ENCODE measurements at places on chromosomes 11 and 22.
A peak's percentile ranks its signal among the peaks of the same experiment; 100 is the strongest.

- DNase-seq, result peak; percentile 99
Measured at GRCh38 chr11:109971184-109971523, 122.0 kb upstream of the ZC3H12C start.

- no peak for DNase-seq
Measured at GRCh38 chr11:108694846-108695245, 30.0 kb downstream of the DDX10 start.

DNA sequence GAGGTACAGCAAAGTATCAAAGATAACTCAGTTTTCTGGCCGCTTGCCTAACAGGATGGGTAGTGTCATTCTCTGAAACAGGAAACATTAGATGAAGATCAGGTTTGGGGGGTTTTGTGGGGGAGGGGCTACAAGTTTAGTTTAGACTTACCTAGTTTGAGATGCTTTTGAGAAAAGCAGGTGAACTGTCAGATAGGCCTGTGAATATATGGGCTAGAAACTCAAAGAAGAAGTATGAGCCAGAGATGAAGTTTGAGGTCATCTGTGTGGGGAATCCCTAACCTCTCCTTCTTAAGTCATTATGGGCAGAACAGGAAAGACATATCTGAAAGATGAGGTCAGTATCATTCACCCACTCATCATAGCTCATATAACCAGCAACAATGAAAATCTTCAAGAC is 11.9 kb downstream of the HOATZ start:
- DNase-seq, result no peak

- DNase-seq, result no peak
Measured at GRCh38 chr11:1260023-1260501, 37.2 kb downstream of the MUC5B start.

GRCh38 chr11:112817376-112817775 is 143.8 kb upstream of the NCAM1 start:
- no peak for DNase-seq

Measured in DMS79 treated with DMSO at 0.1 percent for 48 hours (cell line).